ENCODE measurements at places on chromosomes 1 and 21.

- DNase-seq = no peak
Measured at GRCh38 chr21:36887963-36888362, 78.5 kb downstream of the HLCS start.

- no peak for DNase-seq
Measured at GRCh38 chr1:212648431-212648830, 39.9 kb downstream of the ATF3 start.

DNA sequence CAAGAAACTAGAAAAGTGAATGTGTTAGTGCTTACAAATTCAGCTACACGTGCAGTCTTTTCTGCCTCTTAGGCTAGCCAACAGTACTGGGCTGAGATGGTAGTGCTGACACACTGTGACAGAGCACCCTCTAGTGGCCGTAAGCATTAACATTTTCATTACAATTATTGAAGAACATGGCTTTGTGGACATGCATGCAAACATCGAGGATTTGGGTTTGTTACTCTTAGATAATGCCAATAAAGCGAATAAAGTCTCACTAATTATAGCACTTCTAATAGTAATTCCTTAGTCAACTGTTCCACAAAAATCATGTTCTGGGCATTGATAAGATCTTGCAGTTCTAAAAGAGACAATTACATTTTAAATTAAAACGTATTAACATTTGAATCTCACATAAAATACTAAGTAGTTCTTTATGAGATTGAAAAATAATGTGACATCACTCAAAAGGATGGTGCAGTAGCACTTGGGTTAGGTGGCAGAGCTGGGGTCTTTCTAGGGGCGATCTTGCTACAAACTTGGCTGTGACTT is 47.1 kb downstream of the MYSM1 start:
- DNase-seq = peak; percentile 83

DNA sequence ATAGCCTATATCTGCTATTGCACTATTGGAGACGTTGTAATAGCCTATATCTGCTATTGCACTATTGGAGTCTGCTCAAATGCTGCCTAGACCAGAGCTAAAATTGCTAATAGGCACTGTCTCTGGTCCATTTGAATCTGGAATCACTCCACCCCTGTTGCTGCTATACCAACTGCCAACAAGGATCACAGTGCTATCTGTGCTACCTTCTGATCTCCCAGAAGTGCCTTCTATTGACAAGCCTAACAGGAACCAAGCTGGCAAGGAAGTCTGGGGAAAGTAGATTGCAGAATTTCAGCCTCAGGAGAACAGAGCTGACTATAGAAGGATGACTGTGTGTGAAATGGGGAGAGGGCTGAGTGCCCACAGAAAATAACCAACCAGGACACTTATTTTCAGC is 15.9 kb downstream of the RWDD3 start:
- no peak for DNase-seq

- DNase-seq = no peak
Measured at GRCh38 chr21:29305561-29305960, 6.8 kb downstream of the BACH1 start.

GRCh38 chr1:157200451-157200850 is 62.3 kb upstream of the ETV3 start:
- no peak for DNase-seq

DNA sequence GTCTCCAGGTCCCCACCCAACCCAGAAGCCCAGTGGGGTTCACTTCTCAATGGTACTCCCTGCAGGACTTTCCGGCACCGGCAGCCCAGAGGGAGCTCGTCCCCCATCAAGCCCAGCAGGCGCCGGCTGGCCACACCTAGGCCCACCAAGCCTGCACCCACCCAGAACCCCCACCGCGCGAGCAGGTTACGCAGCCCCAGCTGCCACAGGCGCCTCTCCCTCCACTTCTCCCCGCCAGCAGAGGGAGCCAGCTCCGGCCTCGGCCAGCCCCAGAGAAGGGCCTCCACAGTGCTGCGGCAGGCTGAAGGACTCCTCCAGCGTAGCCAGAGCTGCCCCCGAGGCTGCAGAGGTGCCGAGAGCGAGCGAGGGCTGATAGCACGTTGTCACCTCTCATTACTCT is 722.3 kb downstream of the PLA2G4A start:
- DNase-seq = no peak

DNA sequence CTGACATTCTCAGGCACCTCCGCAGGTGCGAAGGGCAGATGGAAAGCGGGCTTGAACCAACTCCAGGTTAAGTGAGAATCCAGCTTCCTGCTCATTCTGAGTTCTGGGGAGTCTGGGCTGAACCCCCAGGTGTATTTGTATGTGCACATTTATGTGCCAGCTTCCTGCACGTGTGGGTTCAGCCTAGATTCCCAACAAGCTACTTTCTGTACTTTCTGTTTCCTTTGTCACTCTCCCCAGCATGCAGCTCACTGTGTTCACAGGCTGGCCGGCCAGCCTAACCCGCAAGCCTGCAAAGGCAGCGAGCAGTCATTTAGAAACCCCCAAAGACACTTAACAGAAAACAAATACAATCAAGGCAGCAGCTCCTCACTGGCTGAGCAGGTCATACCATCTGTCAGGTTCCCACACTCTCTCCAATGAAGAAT is 1.3 kb upstream of the IL19 start:
- DNase-seq = no peak

DNA sequence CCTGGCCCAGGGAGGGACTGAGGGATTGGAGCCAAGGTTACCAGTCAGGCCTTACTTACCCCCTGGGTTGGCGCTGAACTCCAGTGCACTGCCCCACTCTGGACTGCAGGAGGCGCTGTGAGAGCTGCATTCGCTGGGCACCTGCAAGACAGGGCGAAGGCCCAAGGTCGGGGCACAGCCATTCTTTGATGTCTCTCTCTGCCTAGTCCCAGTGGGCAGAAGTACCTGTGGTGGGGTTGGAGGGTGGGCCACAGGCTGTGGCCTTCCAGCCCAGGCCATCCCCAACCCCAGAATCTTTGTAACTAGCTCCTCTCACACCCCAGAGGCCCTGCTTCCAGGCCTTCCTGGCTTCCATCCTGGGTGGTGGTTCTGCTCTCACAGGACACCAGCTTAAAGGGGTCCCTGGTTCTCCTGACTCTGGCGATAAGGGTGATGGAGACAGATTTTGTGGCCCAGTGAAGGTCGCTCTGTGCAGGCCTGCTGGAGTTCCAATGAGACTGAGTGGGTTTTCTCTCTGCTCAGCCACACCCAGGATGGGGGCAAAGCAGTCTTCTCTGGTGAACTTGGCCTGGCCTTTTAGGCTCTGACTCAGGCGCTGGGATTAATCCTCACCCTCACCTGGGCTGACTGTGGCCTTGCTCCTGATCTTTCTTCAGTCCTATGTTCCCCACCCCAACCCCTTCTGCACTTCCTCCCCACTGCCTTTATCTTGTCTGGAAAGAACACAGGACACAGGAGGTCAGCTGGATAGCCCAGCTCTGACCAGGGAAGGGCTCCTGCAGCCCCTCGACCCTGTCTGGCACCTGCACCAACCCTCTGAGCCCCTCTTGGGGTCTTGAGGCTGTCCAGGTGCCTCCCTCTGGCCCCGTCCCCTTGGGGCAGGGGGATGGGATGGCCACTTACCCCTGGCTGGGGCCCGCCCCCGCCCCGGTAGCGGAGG is 954 bp downstream of the MYOG start:
- DNase-seq = no peak

GRCh38 chr1:19305880-19306279 is 6.1 kb downstream of the AKR7A2 start:
- DNase-seq = no peak

DNA sequence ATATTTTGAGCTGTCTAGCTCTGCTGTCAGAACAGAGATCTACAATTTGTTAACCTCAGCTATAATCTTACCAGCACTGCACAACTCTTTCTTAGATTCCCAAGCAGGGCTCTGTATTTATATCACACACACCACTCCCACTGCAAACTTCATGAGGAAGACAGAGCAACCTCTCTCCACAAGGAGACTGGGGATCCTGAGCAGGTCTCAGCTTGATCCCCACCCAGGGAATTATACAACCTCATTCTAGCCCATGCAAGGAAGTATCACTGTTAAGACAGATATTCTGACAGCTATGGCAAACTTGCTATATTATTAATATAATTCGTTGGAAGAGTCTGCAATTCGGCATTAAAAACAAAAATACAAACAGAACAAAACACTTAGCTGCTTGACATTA is 40.4 kb downstream of the EGLN1 start:
- no peak for DNase-seq

GRCh38 chr1:201847150-201847549 is 18.2 kb downstream of the IPO9 start:
- DNase-seq = no peak

- no peak for DNase-seq
Measured at GRCh38 chr1:57494530-57495079, 70.7 kb upstream of the DAB1 start.

DNA sequence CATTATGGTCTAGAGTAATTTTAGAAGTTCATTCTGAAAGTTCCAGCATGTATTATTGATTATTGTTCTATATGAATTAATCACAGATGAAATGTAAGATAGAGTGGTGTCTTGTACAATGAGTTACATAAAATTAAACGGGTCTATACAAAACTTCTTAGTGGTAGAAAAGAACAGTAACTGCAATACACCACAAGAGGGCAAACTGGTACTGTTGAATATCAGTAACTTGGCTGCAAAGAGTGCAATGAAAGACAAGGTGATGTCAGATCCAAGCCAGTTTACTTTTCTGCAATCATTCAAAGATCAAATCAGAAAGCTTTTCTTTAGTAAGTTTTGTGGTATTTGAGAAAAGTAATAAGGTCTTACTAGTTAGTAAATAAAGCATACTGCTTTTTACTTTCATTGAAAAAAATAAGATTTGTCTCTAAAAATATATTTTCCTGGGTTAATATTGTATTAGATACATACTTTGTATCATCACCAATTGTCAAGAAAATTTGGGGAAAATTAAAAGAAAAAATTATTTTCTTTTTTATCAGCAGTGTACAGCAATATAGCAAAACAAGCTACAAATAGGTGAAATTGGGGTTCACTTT is 66.4 kb upstream of the BTG3 start:
- peak; percentile 69 for DNase-seq

DNA sequence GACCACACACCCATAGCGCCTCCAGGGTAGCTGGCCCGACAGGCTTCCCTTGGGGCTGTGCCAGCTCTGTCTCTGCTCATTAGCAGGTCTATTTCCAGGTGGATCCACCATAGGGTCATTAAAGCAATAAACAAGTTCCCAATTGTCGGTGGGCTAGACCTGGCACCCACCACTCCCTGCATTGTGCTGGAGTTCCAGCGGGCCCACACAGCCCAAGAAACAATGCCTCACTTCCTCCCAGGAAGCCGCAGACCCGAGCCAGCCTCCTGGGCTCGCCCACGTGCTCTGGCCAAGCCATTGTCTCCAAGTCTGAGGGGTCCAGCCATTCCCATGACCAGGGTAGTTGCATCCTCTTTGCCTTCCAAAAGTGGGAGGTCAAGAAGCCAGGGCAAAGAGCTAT is 27.5 kb upstream of the SOX13 start:
- DNase-seq = no peak

DNA sequence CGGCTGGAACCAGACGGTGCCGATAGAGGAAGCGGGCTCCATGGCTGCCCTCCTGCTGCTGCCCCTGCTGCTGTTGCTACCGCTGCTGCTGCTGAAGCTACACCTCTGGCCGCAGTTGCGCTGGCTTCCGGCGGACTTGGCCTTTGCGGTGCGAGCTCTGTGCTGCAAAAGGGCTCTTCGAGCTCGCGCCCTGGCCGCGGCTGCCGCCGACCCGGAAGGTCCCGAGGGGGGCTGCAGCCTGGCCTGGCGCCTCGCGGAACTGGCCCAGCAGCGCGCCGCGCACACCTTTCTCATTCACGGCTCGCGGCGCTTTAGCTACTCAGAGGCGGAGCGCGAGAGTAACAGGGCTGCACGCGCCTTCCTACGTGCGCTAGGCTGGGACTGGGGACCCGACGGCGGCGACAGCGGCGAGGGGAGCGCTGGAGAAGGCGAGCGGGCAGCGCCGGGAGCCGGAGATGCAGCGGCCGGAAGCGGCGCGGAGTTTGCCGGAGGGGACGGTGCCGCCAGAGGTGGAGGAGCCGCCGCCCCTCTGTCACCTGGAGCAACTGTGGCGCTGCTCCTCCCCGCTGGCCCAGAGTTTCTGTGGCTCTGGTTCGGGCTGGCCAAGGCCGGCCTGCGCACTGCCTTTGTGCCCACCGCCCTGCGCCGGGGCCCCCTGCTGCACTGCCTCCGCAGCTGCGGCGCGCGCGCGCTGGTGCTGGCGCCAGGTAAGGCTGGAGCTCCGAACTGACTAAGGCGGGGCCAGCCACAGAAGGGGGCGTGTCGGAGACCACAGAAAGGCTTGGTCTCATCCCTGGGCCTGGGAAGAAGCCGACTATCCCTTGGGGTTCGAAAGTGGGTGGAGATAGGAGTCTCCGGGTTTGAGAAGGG is 486 bp downstream of the SLC27A3 start:
- peak; percentile 74 for DNase-seq

DNA sequence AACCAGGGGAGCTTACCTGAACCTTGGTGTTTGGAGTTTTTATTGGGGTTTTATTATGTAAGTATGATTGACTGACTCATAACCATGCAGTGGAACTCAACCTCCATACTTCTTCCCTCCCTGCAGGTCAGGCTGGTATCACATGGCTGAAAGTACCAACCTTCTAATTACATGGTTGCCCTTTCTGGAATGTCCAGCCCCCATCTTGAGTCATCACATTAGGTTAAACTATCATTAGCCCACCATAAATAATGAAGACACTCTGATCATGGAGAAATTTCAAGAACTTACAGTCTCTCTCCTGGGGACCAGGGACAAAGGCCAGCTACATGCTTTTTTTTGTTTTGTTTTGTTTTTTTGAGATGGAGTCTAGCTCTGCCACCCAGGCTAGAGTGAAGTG is 19.2 kb upstream of the DPH5 start:
- DNase-seq = no peak

DNA sequence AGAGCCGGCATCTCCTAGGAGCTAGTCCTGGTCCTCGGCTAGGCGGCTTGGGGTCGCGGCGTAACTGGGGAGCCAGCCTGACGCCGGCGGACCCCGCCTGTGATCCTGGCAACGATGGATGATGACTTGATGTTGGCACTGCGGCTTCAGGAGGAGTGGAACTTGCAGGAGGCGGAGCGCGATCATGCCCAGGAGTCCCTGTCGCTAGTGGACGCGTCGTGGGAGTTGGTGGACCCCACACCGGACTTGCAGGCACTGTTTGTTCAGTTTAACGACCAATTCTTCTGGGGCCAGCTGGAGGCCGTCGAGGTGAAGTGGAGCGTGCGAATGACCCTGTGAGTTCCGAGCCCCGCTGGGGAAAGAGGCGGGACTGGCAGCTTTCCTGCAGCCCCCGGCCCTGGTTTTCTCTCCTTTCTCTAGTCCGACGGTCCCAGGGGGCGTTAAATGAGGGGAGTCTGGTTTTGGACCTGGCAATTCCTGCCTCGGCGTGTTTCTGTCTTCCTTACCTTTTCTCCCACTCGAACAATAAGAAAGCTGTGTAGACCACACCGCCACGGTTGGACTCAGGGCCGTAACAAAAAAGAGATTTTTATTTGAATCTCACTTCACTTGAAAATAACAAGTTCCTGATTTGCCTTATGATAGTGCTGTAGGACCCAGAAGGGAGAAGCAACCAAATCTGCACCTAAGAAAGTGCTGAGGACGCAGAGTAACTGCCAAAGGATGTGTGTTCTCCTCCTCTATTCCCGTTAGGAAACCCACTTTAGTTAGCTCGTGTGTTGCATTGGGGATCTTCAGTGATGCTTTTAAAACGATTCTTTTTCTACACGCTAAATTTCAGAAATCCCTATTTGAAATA is at the start of gene SPRTN:
SPRTN (plus strand) TSS at position 24 of the 859 bp plus-strand sequence; CDS start at position 115, 91 bp downstream.
- no peak for DNase-seq

- peak; percentile 62 for DNase-seq
Measured at GRCh38 chr1:84781946-84782771, 91.9 kb upstream of the SSX2IP start.

GRCh38 chr1:51313961-51314777 is 16.2 kb downstream of the TTC39A start:
- peak; percentile 85 for DNase-seq

GRCh38 chr1:247115141-247115510 is 11.0 kb upstream of the ZNF669 start:
- DNase-seq = no peak
